ENCODE measurements at places on chromosomes 7 and 10.
A peak's percentile ranks its signal among the peaks of the same experiment; 100 is the strongest.

DNA sequence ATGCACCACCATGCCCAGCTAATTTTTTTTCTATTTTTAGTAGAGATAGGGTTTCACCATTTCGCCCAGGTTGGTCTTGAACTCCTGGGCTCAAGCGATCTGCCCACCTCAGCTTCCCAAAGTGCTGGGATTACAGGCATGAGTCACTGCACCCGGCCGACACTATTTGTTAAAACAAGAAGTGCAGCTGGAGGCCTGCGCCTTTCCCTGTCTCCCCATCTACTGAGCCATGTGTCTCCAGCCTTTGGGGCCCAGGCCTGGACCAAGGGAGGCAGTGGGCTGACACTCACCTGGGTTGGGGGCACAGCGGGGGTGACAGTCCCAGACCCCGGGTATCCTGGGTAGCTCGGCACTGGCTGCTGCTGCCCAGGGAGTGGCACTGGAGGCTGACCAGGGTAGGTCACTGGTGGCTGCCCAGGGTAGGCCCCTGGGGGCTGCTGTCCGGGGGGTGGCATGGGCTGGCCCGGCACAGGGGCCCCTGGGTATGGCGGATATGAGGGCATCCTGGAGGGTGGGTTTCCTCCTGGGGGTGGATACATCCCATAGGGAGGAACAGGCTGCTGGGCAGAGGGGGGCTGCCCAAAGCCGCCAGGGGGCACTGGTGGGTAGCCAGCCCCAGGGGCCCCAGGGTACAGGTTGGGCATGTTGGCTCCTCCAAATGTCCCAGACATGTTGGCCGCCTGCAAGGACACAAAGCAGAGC is 36.3 kb downstream of the PLAC9 start:
- DNase-seq = no peak

DNA sequence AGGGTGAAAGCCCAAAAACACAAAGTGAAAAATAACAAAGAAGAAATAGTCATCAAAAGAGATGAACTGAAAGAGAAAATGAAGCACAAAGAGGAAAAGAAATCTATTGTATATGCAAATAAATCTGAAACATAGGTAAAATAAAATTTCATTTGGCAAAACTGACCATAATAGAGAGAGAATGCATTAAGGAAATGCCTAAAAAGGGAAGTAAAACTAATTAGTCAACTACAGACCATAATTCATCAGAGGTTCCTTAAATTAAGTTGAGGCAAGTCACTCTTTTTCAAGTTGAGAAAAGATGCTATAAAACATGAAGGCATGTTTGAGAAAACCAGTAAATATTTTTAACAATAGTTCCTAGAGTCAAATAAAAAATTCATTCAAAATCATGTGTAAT is 233.3 kb downstream of the LRRN3 start:
- no peak for DNase-seq

- no peak for DNase-seq
Observed at GRCh38 chr10:48821692-48822091, 117.9 kb downstream of the LRRC18 start.

GRCh38 chr10:45589868-45590267 is 82.7 kb downstream of the ZFAND4 start:
- DNase-seq = no peak

DNA sequence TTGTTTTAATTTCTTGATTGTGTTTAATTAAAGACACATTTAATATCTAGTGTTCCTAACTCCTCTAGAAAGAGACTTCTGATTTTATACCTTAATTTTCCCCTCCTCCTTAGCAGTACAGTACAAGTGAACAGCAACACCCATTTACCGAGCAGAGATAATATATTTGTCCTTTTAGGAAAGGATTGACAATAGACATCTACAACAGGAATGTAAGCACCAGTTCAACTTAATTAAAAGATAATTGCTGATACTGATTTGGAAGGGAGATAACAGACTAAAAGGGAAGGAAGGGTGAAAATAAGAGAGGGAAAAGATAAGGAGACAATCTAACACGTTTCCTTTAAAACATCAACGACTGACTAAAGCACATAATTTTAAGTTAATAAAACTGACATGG is 119.3 kb downstream of the SRPK2 start:
- DNase-seq = no peak

- no peak for DNase-seq
Observed at GRCh38 chr7:131950758-131951157, 394.3 kb upstream of the PODXL start.

DNA sequence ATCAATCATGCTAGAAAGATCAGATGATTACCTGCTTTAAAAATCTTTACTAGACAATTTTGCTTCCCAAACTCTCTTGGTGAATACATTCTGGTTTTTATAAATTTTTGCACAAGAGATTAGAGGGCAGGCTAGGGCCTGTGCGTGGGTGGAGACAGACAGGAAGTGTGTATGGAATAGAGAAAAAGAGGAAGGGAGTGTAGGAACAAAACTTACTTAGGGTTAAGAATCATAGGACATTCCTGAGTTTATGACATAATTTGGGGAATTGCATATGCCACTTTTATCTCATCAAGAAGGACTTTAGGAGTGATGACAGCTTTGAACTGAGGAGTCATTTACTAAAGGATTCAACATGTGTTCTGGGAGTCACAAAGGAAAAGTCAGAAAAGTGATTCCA is 31.3 kb downstream of the LAMB1 start:
- DNase-seq = peak; percentile 67

GRCh38 chr7:83201355-83201754 is 38.7 kb upstream of the PCLO start:
- DNase-seq = no peak

DNA sequence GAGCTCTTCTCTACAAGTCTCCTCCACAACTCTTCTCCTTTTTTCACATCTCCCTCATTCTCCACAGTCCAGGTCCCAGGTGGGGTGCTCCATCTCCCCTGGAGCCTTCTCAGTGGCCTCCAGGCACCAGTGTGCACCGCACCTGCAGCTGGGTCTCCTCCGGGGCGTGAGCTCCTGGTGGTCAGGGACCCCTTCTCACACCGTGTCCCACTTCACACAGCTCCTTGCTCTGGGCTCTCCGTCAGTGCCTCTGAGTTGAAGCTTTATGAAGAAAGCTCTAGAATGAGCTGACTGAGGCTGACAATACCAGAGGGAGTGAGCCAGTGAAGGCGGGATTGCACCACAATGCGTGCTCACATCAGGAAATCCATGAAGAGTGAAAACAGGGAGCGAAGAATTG is 290.2 kb downstream of the DNAJB6 start:
- DNase-seq = no peak

DNA sequence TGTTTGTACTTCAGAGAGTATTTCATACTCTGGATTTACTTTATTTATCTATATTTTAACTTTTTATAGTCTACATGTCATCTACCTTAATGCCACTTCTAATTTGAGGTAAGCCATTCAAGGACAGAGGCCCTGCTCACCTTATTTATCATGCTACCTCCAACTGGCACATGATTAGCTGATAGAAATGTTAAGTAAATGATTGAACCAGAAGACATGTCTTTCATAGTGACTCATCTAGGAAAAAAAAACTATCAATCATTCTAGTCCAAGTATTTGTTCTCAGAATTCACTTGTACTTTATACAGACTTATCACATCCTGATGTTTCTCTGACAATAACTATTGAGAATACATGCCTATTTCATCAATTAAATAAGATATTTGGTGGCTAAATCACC is 856.3 kb downstream of the XPNPEP1 start:
- no peak for DNase-seq

- no peak for DNase-seq
Observed at GRCh38 chr7:78055599-78055998, 257.0 kb downstream of the PHTF2 start.

- DNase-seq = no peak
Observed at GRCh38 chr10:37632641-37633040, 224.8 kb downstream of the ZNF248 start.

DNA sequence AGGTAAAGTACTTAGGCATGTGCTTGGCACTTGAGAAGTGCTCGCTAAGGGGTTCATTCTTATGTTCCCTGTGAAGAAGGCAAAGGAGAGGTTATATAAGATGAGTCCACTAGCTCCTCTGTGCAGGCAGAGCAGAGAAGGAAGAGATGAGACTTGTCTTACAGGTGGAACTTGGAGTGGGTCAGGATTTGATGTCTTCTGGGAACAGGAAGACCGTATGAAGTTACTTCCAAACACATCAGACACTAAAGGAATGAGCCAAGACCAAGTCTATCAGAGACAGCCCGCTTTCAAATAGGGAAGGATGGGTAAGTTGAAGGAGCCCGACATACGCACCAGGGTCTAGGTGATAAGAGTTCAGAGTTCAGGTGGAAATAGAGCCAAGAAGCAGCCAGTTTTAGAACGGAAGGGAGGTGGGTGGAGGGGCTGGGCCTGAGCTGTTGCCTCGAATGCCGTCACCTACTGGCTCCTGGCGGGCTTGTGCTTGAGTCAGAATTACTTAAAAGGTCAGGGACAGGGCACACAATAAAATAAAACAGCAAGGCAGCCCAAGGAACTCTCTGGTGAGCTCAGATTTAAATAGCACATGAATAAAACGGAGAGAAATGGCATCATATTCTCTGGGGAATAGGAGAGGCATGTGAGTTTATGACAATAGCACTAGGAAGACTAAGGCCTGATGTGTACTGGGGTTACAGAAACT is 56.1 kb upstream of the GRB10 start:
- peak; percentile 54 for DNase-seq

DNA sequence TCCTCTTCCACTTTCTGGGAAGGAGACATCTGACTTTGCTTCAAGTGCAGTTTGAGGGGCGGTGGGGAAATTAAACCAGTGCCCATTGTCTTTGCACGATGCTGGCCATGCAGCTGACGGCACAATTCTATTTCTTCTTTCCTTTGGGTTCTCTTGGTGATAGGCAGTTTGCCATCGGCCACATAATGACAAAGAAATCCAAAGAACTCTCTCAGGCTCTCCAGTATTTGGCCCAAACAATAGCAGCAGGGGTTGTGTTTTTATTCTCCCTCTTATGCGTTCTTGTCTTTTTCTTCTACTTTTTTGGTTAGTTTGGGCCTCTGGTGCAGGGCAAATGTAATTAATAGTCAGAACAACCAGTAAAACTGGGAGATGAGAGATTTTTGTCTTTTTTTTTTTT is 147.0 kb downstream of the EMX2 start:
- DNase-seq = no peak

GRCh38 chr10:127279334-127279774 is 83.0 kb upstream of the INSYN2A start:
- DNase-seq = no peak

GRCh38 chr10:107631876-107632275 is 467.4 kb upstream of the SORCS1 start:
- DNase-seq = no peak

GRCh38 chr10:61623161-61623560 is 39.6 kb upstream of the CABCOCO1 start:
- no peak for DNase-seq

GRCh38 chr10:31064348-31064747 is 32.7 kb upstream of the ZNF438 start:
- peak; percentile 90 for DNase-seq

DNA sequence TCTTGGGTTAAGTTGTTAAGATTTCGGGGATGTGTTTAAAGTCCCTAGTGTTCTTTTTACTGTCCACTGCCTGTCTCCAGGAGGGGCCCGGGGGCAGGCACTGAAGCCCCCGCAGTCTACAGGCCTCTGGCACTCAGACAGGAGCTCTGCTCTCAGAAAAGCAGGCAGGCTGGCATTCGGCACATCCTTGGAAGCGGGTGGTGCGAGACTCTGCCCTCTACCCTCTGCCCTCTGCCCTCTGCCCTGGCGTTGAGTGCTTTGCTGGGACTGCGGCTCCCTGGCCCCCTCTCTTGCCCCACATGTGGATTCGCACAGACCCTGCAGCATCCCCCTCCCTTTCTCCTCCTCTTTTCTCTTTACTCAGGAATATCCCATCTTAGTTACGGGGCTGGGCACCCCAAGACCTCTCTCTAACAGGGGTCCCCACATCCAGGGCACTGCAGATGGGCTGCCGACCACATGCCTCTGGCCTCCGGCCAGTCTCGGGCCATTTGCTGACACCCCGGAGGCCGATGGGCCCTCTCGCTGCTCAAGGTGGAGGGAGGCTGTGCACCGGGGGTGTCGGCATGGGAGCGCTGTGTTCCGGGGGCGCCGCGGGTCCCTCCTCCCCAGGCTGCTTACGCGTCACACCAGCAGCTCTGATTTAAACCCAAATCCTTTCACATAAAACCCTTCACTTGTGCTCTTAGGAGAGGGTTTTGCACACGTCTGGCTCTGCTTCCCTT is 479.9 kb downstream of the DNAJB6 start:
- no peak for DNase-seq

- DNase-seq = no peak
Observed at GRCh38 chr7:136585954-136586670, 282.3 kb upstream of the CHRM2 start.

DNA sequence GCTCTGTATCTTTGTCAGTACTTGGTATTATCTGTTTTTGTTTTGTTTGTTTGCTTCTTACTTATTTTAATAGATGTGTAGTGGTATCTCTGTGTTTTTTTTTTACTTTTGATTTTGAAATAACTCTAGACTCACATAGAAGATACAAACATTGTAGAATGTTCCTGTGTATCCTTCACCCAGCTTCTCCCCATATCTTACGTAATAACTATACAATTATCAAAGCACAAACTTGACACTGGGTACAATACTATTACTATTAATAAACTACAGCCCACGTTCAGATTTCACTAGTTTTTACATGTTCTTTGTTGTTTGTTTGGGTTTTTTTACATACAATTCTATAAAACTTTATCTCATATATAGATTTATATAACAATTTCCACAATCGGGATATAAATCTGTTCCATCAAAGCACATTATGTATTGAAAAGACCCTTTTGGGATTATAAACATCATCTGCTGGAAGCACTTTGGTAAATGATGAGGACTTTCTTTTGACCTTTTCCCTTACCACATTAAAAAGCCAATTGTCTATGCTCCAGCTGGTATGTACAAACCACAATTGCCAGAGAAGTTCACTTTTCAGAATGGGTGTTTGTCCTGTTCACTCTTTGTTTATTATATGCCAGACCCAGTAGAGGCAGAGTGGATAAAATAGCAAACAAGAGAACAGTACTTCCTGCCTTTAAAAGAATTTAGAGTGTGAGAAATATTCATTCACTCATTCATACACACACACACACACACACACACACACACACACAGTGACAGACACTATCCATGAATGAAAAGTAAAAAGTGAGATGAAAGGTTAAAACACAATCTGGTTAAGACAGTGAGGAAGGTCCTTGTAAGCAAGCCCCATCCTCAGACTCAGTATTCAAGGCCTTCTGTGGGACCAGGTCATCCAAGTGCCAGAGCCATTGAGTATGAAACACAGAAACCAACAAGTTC is 113.0 kb downstream of the SGMS1 start:
- DNase-seq = no peak

- DNase-seq = no peak
Observed at GRCh38 chr10:3433988-3434387, 261.4 kb upstream of the PITRM1 start.

GRCh38 chr7:92417913-92418312 is 29.4 kb upstream of the GATAD1 start:
- DNase-seq = no peak

DNA sequence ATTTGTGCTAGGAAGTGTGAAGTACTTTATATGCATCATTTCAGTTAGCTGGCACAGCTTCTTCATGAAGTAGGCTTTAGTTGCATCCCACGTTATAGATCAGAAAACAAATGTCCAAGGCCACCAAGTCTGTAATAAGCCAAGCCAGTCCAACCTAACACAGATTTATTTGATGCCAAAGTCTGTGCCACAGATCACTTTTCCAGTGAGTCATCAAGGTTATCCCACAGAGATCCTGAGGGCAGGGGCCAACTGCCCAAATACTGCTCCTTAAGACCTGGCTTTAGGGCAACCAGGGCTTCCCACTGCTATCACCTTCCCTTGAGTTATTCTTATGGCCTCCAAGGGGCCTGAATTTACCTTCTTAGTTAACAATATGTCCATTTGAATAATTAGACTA is 1340.4 kb downstream of the XPNPEP1 start:
- DNase-seq = no peak

- DNase-seq = no peak
Observed at GRCh38 chr7:36958111-36958733, 233.9 kb upstream of the AOAH start.
